ENCODE measurements at places on chromosomes 5 and 9. TPM values are rescaled to one million over a fixed set of nuclear protein-coding genes. Genes with fewer than 3 reads are reported as not detected.

The RNF208 gene
- not detected for total RNA-seq

The GRIN1 gene
- total RNA-seq = 0.26 TPM

The TAF11L5 gene
- not detected for total RNA-seq

The PWWP2A gene
- 50.4 TPM for total RNA-seq

The SPAG8 gene
- total RNA-seq = 1.9 TPM

- no peak for DNase-seq
Observed at GRCh38 chr5:59506285-59506877, 387.1 kb downstream of the PDE4D start.

GRCh38 chr9:132579427-132579798 is 3.0 kb upstream of the BARHL1 start:
- DNase-seq = no peak

GRCh38 chr5:112549127-112549526 is 130.1 kb upstream of the EPB41L4A start:
- DNase-seq = no peak

- no peak for DNase-seq
Observed at GRCh38 chr9:108297073-108297472, 558.7 kb downstream of the ACTL7B start.

Measured in urinary bladder (tissue), 4 donors.